A549 treated with CpdA at 1 μM for 4 hours (cell line): ENCODE measurements at places on chromosomes 6 and 20. TPM values are rescaled to one million over a fixed set of nuclear protein-coding genes. Genes with fewer than 3 reads are reported as not detected.

The WFDC2 gene
- 0.11 TPM in 1 of 5 replicates, not detected in the others for total RNA-seq

The CD109 gene
- 21.3 to 37.3 TPM (median 29.2 TPM) in 5 replicates for total RNA-seq

The MATN4 gene
- total RNA-seq = 0.08 to 0.14 TPM (median 0.10 TPM) in 3 of 5 replicates, not detected in the others

The FLRT3 gene
- total RNA-seq = 1.8 to 2.1 TPM (median 2.0 TPM) in 5 replicates
